ENCODE measurements at places on chromosomes 1 and 21. TPM values are rescaled to one million over a fixed set of nuclear protein-coding genes. Genes with fewer than 3 reads are reported as not detected.

The VTCN1 gene
- total RNA-seq, result 0.31 TPM

The OPTC gene
- total RNA-seq, result not detected

The C8B gene
- not detected for total RNA-seq

The KMO gene
- 1.6 TPM for total RNA-seq

The EPHA2 gene
- 1.9 TPM for total RNA-seq

The ADAM30 gene
- not detected for total RNA-seq

The ACTN2 gene
- 138 TPM for total RNA-seq

The RORC gene
- not detected for total RNA-seq

The CD48 gene
- total RNA-seq, result not detected

The NEGR1 gene
- total RNA-seq, result 34.7 TPM

The ENTREP3 gene
- total RNA-seq, result 8.8 TPM

The EFNA3 gene
- total RNA-seq, result 11.3 TPM

The C1orf94 gene
- total RNA-seq, result 1.3 TPM

The SLC26A9 gene
- total RNA-seq, result not detected

The CFHR4 gene
- 0.94 TPM for total RNA-seq

The SPATA45 gene
- not detected for total RNA-seq

The ATP6V1G3 gene
- not detected for total RNA-seq

The PDZK1IP1 gene
- total RNA-seq, result not detected

The LENEP gene
- total RNA-seq, result 2.5 TPM

The PEX19 gene
- total RNA-seq, result 36.3 TPM

The CLCA4 gene
- not detected for total RNA-seq

The ACKR1 gene
- total RNA-seq, result 2.5 TPM

The RAP1GAP gene
- 31.6 TPM for total RNA-seq

The CFAP141 gene
- not detected for total RNA-seq

The FNDC10 gene
- 2.2 TPM for total RNA-seq

The TNFRSF8 gene
- total RNA-seq, result not detected

The C4BPB gene
- not detected for total RNA-seq

The KCNJ9 gene
- 14.7 TPM for total RNA-seq

The SLAMF7 gene
- total RNA-seq, result not detected

The FOXO6 gene
- total RNA-seq, result 9.1 TPM

The SERINC2 gene
- 2.2 TPM for total RNA-seq

The TCHH gene
- total RNA-seq, result under 0.01 TPM

The NCF2 gene
- total RNA-seq, result 0.94 TPM

The PLEKHN1 gene
- total RNA-seq, result not detected

The SAMD13 gene
- total RNA-seq, result 3.1 TPM

The NBPF19 gene
- total RNA-seq, result 15.0 TPM

The RBM11 gene
- total RNA-seq, result 12.8 TPM

The EXO5 gene
- total RNA-seq, result 23.8 TPM
